ENCODE measurements at places on chromosomes 16 and 17. TPM values are rescaled to one million over a fixed set of nuclear protein-coding genes. Genes with fewer than 3 reads are reported as not detected.

SCIMP gene
- 1.8 TPM for total RNA-seq

DNA sequence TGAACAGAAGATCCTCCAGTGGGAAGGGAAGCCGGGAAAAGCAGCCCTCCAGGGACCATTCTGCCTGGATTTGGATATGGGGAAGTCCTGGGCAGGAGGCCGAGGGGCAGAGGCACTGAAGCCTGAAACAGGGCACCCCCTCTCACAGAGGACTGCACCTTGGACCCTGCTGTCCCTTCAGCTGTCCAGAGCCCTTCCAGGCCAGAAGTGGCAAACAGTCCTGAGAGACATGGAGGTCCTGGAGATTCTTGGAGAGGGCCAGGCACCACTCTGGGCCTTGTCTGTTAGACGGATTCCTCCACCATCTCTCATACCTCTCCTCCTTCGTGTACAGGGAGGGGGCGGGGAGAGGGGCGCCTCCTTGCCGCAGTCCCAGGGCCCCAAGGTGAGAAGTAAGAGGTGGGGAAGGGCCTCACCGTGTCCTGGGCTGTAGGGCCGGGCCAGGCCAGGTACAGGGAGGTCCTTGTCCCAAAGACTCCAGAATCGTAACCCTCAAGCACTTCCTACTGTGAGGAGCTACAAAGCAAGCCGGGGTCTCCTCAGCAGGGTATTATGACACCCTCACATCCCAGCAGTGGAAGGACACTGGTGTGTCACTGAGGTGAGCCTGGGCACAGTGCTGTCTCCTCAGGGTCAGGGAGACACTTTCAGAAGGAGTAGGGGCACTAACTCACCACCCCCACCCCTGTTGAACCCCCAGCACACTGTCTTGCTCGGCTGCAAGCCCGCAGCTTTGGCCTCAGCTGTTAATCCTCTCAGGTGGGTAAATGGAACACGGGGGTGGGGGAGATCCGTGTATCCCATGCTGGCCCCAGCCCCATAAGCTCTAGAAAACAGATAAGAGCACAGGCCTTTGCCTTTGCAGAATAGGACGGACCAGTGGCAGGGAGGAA, 16.6 kb upstream of the TBX2 start:
- no peak for DNase-seq

DNA sequence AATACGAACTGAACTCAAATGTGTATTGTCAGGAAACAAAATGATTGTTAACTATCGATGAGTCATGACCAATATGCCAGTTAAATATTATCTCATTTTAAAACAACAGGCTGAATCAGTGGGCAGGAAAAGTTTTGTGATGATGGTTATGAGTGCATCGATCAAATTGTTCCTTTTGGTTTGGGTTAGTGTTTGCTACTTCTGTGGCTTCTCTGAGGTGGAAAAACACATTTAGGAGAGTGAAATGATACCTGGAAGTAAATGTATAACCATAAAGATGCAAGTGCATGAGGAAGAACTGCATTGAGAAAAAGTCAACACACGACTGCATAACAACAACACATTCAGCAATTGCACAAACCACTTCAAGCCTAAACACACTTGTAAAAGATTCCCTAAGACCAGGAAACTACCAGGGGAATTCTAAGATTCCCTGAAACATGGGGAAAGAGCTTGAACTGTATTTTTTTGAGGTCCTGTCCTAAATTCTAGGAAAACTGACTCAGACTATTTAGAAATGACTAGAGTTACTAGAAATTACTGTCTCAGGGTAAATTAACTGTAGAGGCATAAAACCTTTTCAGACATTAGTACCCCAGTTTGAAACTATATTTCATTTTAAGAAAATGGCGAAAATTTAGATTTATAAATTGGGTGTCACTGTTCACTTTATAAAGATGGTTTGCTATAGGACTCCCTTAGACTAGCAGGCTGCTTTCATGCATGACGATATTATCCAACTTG, 44.8 kb downstream of the CDYL2 start:
- DNase-seq, result no peak

DNA sequence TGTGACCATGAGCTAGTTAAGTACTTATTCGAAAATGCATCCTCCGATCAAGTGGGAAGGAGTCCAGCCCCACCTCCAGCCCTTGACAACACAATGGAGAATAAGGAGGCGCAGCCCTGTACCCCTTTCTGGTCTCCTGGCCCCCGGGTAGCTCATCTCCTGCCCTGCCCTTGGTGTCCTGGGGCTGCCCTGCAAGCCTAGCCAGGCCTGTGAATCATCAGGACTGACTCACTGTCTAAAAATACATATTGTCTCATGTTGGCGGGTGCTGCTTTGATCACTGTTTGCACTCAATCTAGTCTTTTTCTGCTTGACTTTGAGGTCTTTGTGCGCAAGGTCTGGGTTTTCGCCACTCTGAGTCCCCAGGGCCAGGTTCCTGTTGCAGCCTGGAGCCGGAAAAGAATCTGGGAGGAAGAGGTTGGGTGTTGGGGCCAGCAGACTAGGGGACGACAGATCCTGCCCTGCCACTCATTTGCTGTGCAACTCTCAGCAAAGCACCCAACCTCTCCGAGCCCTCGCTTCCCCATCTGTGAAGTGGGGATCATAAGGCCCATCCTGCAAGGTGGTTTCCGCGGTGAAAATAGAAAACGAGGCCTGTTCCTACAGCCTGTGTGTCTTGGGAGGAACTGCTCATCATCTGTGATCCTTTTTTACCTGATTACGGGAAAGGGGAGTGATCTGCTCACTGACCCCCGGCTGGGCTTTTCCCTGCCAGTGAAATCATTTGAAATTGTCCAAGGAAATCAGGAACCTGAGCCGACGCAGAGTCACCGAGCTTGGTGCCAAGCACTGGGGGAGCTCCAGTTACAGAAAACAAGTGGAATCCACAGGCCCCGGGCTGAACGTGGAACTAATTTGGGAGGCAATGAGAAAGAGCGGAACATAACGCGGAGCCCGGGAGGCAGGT, 230.4 kb downstream of the PARN start:
- DNase-seq, result no peak

FBXO39 gene
- 0.26 TPM for total RNA-seq

GRCh38 chr17:80394629-80395216, 20.2 kb upstream of the ENDOV start:
- no peak for DNase-seq

DNA sequence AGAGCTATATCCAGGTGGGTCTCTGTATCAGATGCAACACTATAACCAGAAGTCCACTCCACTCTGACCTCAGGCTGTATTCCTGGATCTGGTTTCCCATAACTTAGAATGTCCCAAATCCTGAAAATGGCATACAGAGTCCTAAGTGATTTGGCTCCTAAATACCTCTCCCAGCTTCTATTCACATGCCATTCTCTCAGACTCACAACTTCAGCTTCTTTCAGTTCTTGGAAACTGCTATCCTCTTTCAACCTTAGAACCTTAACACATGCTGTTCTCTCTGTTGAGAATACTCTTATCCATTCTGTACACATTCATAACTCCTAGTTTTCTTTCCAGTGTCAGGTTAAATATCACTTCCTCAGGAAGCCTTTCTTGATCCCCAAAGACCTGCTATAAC, 132.0 kb downstream of the BRIP1 start:
- DNase-seq, result no peak

DNA sequence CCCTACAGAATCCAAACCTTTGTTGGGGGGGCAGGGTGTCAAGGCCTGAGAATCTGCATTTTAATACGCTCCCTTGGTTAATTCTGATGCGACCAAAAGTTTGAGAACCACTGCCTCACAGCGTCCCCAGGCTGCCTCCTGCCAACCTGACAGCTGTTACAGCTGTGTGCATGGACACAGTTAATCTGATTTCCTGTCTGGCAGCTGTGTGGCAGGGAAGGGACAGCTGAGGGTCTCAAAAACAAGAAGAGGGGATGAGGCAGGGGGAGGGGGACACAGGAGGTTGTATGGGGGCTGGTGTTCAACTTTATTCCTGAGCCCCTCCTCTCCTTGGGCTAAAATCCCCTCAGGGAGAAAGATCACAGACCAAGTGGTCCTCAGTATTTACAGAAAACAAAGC, 17.5 kb downstream of the HDAC5 start:
- DNase-seq, result no peak

UBE2O gene
- 52.8 TPM for total RNA-seq

DNA sequence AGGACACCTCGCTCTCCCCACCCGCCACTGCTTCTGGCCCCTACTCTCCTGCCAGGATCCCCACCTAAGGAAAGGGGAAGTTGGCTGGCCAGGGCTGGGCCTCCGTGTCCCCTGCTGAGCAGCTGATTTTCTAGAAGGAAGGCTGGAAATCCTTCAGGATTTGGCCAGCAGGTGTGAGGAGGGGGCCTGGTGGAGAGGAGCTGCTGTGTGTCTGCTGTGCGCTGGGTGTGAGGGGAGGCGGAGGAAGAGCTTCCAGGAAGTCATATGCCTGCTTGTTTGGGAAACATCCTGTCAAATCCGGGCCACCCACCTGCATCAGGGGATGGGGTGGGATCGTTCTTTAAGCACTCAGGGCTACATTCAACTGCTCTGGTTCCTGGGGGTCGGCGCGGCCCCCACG, 28.6 kb downstream of the TPSG1 start:
- no peak for DNase-seq

NOS2 gene
- 0.07 TPM for total RNA-seq
